ENCODE measurements at places on chromosomes 11 and 22.

DNA sequence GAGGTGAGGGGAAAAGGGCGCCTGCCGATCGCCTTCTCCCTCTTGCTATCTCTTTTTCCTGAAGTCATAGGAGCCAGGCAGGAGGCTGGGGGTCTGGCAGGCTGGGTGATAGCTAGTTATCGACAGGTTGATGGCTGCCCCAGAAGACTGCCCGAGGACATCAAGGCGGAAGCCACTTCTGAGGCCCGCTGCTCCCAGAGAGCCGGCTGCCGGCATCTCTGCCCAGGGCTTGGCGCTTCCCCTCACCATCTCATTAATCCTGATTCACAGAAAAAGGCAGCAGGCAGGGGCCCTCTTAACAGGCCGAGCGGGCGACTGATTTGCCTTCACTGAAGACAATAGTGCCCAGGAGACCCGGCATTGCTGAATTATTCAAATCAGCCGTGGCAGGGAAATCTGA, 124.2 kb downstream of the MIAT start:
- DNase-seq, result no peak

DNA sequence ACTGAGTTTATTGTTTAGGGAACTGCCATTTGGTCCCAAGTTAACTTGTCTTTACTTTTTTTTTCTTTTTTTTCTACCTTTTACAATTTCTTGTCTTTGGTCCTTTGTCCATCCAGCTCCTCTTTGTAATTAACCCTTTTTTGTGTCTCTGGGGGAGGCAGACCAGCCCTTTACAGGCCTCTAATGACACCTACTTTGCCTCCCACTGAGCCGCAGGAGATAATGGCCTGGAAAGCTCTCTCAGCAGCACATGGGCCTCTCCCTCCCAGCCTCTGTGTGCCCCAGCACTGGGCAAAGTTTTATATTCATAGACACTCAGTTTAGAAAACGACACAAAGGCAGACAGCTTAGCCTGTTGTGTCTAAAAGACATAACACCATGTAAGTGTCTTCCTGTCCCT, 480.4 kb downstream of the SOX6 start:
- DNase-seq, result no peak

DNA sequence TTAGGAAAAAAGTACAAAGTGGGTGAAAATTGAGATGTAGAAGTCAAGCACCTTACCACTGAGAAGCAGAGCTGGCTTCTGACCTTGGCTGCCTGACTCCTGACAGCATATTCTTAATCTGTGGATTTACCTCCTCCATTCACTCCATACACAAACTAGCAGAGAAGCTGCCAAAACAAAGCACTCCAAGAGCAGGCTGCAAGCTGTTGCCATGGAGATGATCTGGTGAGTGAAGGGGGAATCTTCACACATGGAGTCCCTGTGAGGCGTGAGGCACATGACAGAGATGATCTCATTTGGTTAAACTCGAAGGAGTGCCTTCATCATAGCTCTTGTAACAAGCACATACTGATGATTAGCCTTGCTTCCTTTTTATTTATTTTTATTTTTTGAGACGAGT, 16.1 kb downstream of the COMMD9 start:
- DNase-seq, result no peak

GRCh38 chr11:62025487-62026105, 58.2 kb upstream of the FTH1 start:
- no peak for DNase-seq

GRCh38 chr22:27985323-27986275, 66.5 kb upstream of the PITPNB start:
- no peak for DNase-seq

DNA sequence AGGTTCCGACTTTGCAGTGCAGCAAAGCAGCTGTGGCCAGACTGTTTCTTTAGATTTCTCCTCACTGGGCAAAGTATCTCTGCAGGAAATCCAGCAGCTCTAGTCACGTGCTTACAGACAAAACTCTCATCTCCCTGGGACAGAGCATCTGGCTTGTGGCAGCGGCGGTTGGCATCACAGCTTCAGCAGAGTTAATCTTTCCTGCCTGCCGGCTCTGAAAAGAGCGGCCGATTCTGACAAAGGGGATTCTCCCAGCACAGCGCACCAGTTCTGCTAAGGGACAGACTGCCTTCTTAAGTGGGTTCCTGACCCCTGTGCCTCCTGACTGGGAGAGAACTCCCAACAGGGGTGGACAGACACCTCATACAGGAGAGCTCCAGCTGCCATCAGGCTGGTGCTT, 1357.3 kb upstream of the TENM4 start:
- no peak for DNase-seq

- no peak for DNase-seq
Observed at GRCh38 chr11:83956119-83956697, 670.0 kb upstream of the CCDC90B start.

DNA sequence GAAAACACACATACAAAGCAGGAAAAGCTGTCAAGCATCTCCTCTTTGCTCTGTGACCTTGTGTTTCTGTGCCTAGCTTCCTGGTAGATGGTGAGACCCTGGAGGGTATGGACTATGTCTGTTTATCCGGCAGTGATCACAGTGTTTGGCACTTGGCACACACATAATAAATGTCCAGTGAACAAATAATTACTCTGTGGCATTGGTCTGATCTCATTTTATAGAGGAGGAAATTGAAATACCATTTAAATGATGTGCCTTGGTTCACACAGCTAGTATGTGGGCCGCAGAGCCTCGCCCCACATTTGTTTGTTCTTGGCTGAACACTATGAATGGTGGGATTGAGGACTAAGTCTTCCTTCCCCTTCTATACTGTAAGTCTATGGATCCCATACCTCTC, 104.7 kb upstream of the SPON1 start:
- no peak for DNase-seq

- no peak for DNase-seq
Observed at GRCh38 chr11:121393855-121394254, 58.3 kb upstream of the SORL1 start.

GRCh38 chr11:65549096-65549495, 9.1 kb downstream of the LTBP3 start:
- no peak for DNase-seq

- no peak for DNase-seq
Observed at GRCh38 chr11:65486570-65487466, 12.0 kb upstream of the MALAT1 start.

GRCh38 chr11:69647761-69648497, 7.0 kb downstream of the CCND1 start:
- no peak for DNase-seq

- no peak for DNase-seq
Observed at GRCh38 chr11:15901790-15902189, 454.6 kb downstream of the SOX6 start.

DNA sequence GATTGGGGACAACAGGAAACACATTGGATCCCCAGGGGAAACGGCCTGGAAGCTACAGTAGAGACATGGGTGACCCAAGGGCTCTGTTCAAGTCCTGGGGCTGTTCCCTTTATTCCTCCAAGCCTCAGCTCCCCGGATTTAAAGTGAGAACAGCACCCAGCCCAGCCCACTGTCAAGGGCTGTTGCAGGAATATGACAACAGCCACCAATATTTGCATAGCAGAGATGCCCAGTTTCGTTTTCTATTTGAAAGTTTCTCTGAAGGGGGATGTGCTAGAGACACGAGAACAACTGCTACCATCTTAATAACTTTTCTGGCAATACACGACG, 81.1 kb upstream of the WNT7B start:
- DNase-seq, result no peak

- no peak for DNase-seq
Observed at GRCh38 chr11:69552951-69553350, 71.5 kb downstream of the LINC01488 start.

DNA sequence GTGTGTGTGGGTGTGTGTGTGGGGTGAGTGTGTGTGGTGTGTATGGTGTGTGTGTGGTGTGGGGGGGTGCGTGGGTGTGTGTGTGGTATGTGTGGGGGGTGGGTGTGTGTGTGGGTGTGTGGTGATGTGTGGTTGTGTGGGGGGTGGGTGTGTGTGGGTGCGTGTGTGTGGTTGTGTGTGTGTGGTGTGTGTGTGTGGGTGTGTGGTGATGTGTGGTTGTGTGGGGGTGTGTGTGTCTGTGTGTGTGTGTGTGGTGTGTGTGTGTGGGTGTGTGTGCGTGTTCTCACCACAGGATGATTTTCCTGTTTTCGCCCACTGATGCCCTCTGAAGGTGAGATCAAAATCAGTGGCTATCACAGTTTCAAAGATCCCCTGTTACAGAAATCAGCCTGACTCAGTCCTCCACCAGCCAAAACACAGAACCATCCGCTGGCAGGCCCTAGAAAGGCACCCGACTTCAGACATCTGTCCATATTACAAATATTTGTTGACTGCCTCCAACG, 24.7 kb downstream of the CPT1A start:
- no peak for DNase-seq

GRCh38 chr22:42324990-42325710, 54.7 kb upstream of the TCF20 start:
- no peak for DNase-seq

DNA sequence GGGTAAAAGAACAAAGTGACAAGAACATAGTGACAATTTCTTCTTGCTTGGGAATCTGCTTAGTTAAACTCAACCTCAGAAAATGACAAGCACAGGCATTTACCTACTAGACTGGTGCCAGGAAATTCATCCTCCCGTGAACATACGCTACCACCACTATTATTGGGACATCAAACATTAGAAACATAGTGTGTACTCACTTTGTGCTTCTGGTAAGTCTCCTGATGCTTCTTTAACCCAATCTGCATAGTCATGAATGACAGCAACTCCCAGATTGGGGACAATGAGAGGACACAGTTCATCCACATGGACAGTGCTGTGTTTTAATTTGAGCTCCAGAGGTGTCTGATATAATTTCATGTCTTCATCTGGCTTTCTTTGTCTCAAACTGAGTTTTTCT, 29.2 kb upstream of the CHRNA10 start:
- DNase-seq, result no peak

DNA sequence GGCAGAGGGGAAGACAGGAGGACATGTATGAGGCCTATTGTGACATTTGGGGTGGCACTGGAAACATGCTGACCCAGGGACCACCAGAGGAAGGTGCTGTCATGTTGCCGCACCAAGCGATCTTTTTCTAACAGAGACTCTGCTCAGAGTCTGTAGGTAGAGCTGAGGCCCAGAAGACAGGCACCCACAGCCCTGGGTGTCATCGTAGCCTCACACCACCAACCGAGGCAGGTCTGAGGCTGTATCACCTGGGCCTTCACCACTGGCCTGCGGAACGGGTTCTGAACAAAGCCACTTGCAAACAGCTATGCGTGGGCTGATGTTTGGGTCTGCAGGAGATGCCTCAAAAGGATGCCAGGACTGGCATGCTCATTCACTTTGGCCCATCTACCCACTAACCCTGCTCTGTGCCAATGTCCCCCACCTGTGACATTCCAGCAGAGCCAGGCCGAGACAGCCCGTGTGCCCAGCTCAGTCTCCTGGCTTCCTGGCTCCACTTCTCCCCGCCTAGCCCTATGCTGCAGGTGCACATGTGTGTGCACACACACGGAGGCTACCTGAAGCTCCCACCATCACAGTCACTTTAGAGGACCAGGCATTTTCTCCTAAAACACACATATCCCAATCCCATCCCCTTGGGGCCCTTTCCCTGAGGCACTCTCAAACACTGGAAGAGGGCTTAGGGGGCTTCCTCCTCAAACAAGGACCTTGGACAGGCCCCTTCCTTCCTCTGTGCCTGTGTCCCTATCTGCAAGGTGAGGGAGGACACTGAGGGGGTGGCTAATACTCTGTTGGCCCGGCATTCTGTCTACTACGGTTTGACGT, 3.6 kb downstream of the TRIM29 start:
- peak; percentile 1 for DNase-seq

- DNase-seq, result no peak
Observed at GRCh38 chr11:96237766-96238266, 105.2 kb downstream of the MAML2 start.

DNA sequence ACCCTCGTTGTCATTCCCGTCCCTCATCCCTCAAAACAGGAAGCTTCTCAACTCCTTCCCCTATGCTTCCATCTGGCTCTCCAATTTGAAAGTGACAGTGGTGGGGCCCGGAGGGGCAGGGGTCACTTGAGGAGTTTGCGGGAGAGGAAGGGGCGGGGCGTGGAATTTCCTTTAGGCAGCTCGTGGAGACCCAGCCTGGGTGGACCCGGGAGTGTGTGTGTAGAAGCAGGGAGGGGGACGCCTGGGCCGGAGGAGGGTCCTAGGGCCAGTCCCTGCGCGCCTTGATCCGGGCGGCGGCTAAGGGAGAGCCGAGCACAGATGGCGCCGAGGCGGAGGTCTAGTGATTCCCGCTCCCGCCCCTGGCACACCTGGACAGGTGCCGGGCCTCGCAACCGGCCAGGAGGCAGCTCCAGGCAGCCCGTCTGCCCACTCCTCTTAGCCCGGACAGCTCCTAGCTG, 7.8 kb upstream of the PAX6 start:
- DNase-seq, result no peak

- DNase-seq, result no peak
Observed at GRCh38 chr11:46520971-46521745, 72.7 kb downstream of the AMBRA1 start.

GRCh38 chr11:19279451-19279850, 38.7 kb upstream of the E2F8 start:
- no peak for DNase-seq

GRCh38 chr11:117816151-117816741, 8.3 kb downstream of the FXYD2 start:
- DNase-seq, result no peak

GRCh38 chr11:62713343-62713742, 5.9 kb downstream of the GNG3 start:
- DNase-seq, result no peak

GRCh38 chr11:60970369-60970774, 1.1 kb upstream of the CD6 start:
- DNase-seq, result peak; percentile 73

GRCh38 chr11:84905411-84905810, 721.7 kb downstream of the DLG2 start:
- no peak for DNase-seq

DNA sequence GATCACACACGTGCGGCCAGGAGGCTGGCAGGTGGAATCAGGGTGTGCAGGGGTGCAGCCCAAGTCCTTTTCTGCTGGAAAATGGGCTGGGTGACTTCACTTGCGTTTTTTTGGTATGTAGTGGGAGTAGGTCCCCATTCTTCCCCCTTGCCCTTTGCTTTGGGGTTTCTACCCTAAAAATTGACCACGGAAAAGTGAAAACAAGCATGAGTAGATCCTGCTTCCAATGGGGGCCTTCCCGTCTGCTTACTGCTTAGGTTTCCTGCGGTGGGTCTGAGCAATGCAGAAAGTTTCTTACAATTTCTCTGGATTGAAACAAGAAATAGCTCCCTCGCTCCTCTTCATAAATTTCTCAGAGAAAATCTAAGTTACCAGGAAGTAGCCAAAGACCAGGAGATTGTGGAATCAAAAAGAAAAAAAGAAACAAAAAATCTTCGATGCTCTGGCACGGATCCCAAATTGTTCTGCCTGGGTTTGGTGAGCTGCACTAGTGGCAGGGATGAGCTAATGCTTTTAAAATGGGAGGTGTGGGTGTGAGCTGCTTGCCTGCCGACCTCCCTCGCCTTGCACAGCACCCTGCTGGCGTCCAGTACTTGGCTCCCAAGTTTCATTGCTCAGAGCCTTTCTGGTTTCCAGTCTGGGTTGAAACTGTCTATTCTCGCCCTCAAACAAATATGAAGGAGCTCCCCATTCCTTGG, 2.4 kb downstream of the TIMP3 start:
- no peak for DNase-seq

- no peak for DNase-seq
Observed at GRCh38 chr11:75151346-75152047, 590 bp downstream of the SLCO2B1 start.

GRCh38 chr22:33000342-33001280, 57.6 kb downstream of the SYN3 start:
- peak; percentile 92 for DNase-seq

- no peak for DNase-seq
Observed at GRCh38 chr11:66322732-66323427, 6.0 kb upstream of the CD248 start.

All from endothelial cell (in vitro differentiated cells).